ENCODE measurements at places on chromosomes 7 and 10.
A peak's percentile ranks its signal among the peaks of the same experiment; 100 is the strongest.

DNA sequence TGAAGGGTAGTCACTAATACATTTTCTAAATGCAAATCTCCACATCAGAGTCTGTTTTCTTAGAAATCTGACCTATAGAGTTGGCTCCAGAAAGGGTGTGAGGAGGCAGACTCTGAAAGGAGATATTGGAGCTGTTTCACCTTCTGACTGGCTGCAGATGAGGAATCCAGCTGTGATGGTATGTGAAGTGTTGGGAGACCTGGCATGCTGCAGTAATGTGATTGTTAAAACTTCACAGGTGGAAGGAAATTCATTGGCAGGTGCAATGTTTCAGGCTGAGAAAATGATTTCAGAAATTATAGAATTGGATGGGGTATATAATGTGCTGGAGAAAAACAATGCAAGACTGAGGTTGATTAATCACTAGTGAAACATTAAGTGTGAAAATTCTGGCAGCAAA is 1134.0 kb upstream of the LRRN3 start:
- DNase-seq, result no peak

- DNase-seq, result peak; percentile 64
These were observed 170.3 kb downstream of the NEURL1 start for GRCh38 chr10:103663802-103664201.

- DNase-seq, result no peak
These were observed 59.5 kb downstream of the CCDC3 start for GRCh38 chr10:12941966-12942365.

- no peak for DNase-seq
These were observed 28.0 kb upstream of the VSIR start for GRCh38 chr10:71801361-71801760.

GRCh38 chr10:110035070-110035921 is 27.5 kb downstream of the ADD3 start:
- DNase-seq, result no peak

GRCh38 chr7:30411897-30412296 is 66.7 kb downstream of the NOD1 start:
- no peak for DNase-seq

- DNase-seq, result no peak
These were observed 36.7 kb upstream of the INPP5A start for GRCh38 chr10:132500781-132501415.

DNA sequence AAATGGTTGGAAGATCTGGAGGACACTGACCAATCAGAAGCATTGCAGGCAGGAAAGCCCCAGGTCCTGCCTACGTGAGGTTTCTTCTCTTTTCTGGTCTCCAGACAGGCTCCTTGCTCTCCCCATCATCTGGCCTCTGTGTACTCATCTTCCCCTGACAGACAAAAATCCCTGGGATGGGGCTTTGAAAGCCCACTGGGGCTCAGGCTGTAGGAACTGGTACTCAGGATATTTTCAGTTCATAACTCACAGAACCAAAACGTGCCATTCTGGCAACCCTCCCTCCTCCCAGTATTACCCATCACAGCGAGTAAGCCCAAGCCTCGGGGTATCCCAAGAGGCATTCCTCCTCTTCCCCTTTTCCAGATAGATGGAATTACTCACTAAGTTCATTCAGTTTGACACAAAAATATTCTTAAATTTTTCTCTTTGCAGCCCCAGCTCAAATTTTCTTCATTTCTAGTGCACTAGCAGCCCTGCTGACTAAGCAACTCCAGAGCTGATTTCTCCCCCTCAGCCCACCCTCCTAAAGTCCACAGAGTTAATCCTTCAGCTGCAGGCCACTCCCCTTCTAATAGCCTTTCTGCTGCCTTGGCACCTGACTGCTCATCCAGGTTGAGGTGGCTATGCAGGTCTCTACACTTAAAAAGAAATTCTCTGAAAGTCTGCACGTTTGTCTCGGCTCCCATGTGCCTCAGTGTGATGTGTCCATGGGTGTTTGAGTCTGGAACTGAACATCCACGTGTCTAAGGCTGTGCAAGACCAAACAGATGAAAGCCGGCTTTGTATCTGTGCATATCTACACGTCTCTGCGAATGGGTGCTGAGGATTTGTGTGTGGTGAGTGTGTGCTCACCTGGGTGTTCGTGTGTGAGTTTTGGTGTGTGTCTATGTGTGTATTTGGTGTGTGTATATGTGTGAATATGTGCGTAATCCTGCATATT is 331.4 kb downstream of the CCSER2 start:
- DNase-seq, result no peak

Data from COR-L47 (cell line).